ENCODE measurements at places on chromosomes 11 and 22.

DNA sequence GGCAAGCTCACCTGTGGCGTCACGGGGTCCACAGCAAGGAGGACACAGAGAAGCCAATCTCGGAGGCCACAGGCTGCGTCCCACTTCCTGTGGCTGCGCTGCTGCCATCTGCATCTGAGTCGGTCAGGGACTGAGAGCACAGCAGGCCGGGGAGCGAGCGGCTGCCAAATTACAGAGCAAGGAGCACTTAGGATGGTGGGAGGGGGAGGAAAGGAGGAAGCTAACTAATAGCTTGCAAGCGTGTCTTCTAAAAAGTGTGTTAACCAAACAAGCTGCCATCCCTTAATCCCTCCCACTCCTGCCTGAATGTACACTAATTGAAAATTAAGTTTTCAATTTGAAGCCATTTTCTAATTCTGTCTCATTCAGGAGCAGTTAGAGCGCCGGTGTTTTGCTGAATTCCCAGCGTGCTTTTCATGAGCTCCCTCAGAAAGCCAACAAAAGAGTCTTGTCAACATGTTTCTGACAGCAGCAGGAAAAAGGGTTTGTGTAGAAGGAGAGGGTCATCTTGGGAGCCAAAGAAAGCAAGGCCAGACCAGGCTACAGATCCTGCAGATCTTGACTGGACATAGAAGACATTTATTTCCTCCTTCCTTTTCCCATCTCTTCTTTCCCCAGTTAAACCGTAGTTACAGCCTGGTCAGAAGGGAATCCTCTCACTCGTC is 42.4 kb upstream of the API5 start:
- no peak for DNase-seq

- DNase-seq = no peak
Observed at GRCh38 chr11:12951376-12951775, 57.7 kb upstream of the RASSF10 start.

- DNase-seq = peak; percentile 47
Observed at GRCh38 chr11:3849297-3849874, 6.1 kb upstream of the STIM1 start.

DNA sequence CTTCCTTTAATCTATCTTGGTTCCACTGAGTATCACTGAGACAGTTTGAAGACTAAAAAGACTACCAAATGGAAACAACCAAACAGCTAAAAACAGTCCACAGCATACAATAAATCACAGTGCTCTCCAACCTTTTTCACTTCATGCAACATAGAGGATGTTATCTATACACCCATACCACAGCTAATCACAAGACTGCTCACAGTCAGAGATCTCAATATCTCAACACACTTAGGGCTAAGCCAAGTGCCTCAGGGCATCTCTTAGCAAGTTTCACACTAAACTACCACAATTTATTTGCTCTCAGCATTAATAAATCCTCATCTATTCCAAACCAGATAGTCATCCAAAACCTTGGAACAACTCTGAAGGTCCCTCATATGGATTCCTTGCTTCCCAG is 129.4 kb downstream of the SBF2 start:
- no peak for DNase-seq

DNA sequence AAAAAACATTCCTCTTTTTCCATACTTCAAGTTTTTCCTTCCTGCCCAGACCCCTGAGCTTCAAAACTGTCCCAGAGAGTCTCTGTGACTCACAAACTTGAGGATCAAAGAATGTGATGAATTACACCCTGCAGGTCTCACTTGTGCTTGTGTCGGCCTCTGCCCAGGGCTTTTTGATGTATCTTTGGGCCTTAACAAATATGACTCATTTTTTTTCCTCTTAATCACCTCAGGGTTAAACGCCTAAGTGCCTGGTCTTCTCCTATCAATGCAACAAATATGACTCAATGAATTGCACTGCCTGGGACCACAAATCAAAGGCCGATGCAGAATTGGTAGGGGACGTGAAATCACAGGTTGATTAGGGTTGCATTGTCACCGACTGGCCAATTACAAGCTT is 267.7 kb downstream of the LARGE1 start:
- no peak for DNase-seq

DNA sequence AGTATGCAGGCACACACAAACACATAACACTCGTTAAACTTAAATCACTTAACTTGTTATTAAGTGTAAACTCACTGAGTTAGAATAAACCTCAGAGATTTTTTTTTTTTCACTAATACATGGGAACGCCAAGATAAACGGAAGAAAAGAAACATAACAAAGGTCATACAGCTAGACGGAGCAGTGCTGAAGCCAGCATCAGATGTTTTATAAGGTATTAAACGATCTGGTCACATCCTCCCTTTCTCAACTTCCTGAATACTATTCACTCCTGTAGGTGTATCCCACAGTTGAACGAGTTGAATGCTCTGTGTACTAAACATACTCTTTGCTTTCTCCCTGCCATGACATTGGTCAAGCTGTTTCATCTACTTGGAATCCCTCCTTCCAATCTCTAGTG is 212.0 kb downstream of the SWAP70 start:
- no peak for DNase-seq

- no peak for DNase-seq
Observed at GRCh38 chr22:23504516-23504915, 75.6 kb downstream of the IGLL1 start.

GRCh38 chr11:122107566-122107965 is 8.4 kb downstream of the BLID start:
- no peak for DNase-seq

DNA sequence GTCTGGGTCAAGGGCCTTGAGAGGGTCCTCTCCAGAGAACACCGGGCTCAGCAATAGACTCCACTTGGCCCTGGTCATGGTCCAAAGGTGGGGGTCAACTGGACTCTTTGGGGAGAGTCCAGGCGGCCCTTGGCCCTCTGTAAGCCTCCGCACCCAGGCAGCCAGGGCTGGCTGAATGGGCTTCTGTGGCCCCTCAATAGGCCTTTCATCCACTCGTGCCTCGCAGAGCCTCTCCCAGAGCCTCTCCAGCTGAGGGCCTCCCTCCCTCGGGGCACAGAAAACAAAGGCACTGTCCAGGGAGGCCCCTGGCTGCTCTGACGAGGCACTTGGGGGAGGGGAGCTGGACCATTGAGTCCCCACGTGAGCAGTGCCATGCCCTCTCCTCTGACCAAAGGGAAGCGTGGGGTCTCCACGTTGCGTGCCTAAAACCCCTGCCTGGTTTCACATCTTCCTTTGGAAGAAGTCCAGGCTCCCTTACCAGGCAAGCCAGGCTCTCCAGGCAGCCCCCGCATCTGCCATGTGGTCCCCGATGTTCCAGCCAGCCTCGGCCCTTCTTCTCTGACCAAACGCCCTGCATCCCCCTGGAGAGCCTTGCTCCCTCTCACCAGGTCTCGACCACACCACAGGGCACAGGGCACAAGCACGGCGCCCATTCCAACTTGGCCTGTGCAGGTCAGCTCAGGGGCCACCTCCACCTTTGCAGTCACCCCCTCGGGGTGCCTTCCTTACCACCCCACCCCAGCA is 15.5 kb downstream of the KIAA0930 start:
- no peak for DNase-seq

DNA sequence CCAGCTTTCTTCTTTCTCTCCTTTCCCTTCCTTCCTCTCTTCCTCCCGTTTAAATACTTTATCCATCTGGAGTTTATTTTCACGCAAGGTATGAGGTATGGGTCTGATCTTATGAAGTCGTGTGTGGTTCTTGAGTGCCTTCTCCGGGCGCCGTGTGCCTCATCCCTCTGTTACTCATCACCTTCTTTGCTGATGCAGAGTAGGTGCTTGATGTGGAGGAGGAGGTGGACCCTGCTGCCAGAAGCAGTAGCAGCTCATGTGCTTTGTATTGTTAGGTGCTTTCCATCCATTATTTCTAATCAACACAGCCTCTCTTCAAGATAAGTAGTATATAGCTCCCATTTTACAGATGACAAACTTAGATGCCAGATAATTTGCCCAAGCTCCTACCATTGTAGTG is 47.0 kb downstream of the TNRC6B start:
- peak; percentile 50 for DNase-seq

GRCh38 chr11:78925387-78925786 is 350.7 kb upstream of the NARS2 start:
- no peak for DNase-seq

DNA sequence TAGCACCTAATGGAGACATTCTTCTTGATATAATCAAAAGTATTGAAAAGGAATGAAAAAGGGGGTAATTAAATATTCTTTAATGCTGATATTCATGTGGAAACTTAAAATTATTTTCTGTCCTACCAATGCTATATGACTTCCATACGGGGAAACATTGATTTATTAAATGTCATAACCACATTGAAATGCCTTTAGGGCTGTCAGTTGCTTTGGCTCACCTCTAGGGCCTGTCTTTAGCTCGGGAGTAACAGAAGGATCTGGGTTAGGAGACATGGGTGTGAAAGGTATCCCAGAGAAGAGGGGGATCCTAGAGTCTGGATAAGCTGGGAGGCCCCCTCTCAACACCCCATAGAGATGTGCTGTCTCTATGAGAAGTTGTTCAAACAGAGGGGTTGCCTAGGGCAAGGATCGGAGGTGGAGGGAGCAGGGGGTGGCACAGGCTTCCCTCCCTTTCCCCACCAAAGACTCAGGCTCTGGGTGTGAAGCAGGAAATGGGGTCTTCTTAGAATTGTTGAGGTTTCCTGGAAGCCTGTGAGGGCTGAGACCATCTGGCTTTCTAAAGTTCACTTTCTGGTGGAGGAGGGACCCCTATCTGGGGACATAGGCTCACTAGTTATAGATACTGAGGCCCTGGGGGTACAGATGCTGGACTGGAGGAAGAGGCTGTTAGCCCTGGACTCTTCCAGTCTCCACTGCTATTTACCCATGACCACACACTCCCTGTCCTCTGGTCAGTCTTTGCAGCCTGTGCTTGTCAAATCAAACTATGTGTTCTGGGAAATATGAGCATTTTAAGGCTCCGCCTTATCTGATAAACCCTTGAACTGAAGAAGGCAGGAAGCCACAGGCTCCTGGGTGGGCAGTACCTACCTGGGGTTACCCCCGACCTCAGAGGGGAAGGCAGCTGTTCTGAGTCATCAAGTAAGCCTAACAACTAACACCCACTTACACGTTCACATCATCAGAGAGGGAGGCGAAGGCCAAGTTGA is 55.8 kb upstream of the RRAS2 start:
- no peak for DNase-seq

DNA sequence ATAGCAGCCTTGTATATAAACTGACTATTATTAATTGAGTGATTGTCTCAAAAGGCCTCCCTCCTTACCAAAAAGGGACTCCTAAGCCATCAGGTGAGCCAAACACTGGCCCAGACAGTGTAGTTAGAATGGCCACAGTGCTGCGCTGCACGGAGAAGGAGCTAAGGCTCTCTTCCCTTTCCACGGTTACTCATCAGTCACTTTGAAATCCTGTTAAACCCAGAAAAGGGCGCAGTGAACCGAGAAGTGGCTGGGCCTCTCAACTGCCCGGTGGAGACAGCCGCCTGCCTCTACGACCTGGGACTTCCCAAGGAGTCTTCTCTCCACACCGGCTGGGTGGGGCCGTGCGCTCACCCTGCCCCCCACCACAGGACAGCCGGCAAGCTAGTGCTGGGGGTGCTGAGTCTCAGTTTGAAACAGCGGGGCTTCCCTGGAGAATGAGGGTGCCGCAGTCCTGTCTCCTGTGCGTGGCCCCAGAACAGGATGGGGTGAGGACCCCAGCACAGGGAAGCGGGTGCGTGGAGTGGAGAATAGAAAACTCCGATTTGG is 1.3 kb downstream of the MYH9 start:
- DNase-seq = peak; percentile 80

- no peak for DNase-seq
Observed at GRCh38 chr11:63770763-63771162, 2.2 kb upstream of the ZFTA start.

- no peak for DNase-seq
Observed at GRCh38 chr11:98771791-98772190, 249.0 kb upstream of the CNTN5 start.

- DNase-seq = no peak
Observed at GRCh38 chr11:67648796-67649613, 1.5 kb downstream of the ACY3 start.

DNA sequence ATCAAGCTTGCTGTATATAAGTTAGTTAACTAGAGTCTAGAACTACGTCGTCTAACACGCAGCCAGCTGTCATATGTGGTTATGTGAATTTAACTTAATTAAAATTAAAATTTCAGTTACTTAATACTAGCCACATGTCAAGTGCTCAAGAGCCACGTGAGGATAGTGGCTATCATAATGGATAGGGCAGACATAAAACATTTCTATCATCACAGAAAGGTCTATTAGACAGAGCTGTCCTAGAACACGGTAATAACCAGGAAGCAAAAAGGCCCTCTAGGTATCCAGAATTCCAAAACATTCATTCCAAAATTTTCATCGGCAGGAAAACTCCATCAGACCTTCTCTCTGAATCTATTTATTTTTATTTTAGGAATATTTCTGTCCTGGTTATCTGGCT is 123.9 kb downstream of the RBFOX2 start:
- DNase-seq = no peak

GRCh38 chr11:48141475-48142122 is 75.0 kb upstream of the OR4B1 start:
- no peak for DNase-seq

DNA sequence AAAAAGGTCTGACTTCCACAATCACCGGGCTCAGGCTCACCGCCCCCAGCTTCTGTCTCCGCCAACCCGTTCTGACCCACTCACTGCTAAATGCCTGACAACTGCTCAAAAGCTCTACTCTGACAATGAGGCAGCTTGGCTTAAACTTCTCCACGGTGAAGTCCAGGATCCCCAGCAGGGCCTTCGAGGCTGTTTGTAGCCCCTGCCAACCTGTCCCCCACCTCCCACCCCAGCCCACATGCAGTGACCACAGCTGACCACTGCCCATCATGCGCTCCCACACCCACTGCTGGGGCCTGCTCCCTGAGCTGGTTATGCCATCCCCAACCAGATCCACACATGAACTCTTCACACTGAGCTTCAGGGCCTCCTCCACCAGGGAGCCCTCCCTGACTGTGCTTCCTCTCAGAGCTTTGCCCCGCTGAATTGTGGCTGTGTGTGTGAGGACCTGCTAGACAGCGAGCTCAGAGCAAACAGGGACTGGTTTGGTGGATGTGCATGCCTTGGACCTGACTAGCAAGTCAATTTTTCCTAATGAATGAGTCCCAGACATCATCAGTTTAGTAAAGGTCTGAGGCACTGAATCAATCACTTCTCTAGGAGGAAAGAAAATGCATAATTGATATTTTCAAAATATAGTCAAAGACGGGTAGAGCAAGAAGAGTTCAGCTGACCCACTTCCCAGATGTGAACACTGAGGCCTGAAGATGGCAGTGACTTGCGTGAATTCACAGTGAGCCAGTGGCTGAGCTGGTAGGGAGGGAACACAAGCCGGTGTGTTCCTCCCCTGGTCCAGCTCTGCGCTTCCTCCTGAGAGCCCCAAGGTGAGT is 7.7 kb downstream of the LRRC32 start:
- DNase-seq = no peak

- no peak for DNase-seq
Observed at GRCh38 chr11:132858223-132858622, 674.1 kb downstream of the OPCML start.

- DNase-seq = no peak
Observed at GRCh38 chr11:27008811-27009535, 15.1 kb downstream of the FIBIN start.

DNA sequence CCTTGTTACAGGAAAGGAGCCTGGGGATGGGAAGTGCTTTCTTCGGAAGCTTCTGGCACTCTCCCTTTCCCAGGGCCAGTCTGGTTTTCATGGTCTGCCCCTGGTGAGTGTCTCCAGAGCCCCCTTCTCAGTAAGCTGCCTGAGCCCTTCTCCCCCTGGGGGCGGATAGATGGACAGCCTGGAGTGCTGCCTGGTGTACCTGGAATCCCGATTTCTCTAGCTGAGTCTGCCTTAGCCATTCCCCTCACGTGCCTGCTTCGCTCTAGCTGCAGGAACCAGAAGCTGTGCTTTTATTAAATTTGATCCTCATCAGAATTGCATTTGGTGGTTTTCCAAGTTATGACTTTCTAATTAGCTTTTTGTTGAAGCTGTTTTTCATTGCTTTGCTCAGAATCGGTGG is 152.9 kb upstream of the NAV2 start:
- DNase-seq = no peak
